Activated CD4-positive, CD25-positive, alpha-beta regulatory T cell treated with anti-CD3 and anti-CD28 coated beads, Interleukin-2, amount 50 U/mL, for 72 hours (primary cell): ENCODE measurements at places on chromosomes 7 and 10.

- DNase-seq: peak; percentile 78
These were observed 24.8 kb upstream of the SLIT1 start for GRCh38 chr10:97210543-97210960.

- no peak for DNase-seq
These were observed 11.4 kb upstream of the ZKSCAN1 start for GRCh38 chr7:100003711-100004661.

GRCh38 chr7:96052860-96053470 is 268.9 kb downstream of the SLC25A13 start:
- no peak for DNase-seq

GRCh38 chr7:24135003-24135817 is 148.8 kb upstream of the NPY start:
- DNase-seq: no peak

- no peak for DNase-seq
These were observed 39.5 kb downstream of the TSPAN14 start for GRCh38 chr10:80493522-80494051.

DNA sequence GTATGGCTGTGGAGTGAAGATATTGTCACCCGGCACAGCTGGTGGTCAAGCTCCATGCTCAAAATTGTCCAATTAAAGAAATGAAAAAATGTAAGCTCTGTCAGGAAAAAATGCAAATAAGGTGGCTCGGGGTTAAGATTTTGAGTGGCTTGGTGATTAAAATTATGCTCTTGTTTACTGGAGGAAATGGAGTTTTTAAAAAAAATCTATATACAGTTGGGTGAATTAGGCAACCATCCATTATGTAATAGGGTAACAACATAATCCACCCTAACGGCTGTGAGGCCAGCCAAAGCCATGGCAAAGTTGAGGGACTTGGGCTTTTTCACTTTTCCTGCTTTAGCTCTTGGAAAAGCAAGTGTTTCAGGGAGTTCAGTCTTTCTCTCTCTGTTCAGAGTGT is 260.8 kb upstream of the HABP2 start:
- no peak for DNase-seq

DNA sequence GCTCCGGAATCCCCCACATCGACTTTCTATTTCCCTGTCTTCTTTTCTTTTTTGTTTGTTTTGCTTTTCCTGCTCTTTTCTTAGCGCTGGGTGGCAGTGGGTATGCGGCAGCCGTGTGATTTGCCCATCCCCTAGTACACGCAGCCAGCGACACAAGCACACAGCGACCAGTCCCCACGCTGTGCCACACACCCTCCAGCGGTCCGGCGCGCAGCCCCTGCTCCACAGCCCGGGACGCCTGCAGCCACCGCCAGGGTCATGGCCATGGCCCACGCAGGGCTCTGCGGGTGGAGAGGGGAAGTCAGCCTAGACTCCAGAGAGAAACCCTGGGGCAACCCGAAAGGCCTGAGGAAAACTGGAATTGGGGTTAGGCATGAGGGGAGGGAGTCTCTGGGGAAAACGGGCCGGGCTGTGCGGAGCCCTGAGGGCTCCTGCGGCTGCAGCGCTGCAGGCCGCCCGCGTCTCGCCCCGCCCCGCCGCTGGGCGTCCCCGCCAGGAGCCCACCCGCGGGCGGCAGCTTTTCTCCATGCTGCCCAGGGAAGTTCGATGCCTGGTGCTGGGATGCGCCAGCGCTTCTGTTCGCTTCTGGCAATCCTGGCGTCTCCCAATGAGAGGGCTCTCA is 2.5 kb downstream of the CHRM2 start:
- no peak for DNase-seq

DNA sequence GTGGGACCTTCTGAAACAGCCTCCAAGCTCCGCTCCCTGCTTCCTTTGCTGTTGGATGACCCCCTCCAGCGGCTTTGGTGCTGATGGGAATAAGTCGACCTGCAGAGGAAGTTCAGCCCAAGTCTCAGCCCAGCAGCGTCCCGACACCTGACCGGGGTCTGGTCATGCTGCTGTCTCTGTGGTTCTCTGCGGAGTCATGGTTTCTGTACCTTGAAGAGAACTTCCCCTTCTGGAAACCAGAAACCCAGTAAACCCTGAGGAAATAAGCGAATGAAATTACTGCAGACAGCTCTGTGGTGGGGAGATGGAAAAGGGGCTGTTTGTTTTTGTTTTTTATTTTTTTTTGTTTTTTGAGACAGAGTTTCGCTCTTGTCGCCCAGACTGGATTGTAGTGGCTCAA is 18.3 kb upstream of the ZNF12 start:
- DNase-seq: no peak

DNA sequence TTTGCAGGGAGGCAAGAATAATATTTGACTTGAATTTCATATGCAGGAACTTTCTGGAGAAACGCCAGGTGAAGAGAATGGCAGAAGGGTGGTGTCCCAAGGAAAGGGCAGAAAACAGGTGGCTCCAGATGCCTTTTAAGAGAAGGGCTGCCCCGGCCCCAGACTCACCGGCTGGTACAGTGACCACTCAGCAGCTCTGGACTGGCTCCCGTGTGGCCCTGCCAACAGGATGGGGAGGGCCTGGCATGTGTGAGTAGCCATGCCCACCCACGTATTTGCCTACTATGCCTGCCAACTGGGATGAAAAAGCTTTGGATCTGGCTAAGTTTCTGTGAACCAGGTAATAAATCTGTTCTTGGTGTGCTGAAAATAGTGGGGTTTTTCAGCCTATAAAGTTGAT is 159.5 kb downstream of the PRKAG2 start:
- no peak for DNase-seq
